A549 treated with CpdA at 1 μM for 4 hours (cell line): ENCODE measurements at places on chromosomes 6 and 20. TPM values are rescaled to one million over a fixed set of nuclear protein-coding genes. Genes with fewer than 3 reads are reported as not detected.

The PLN gene
- not detected in 5 replicates for total RNA-seq

The TRIM40 gene
- total RNA-seq: not detected in 5 replicates

The RGS17 gene
- 5.8 to 7.0 TPM (median 6.4 TPM) in 5 replicates for total RNA-seq

The STMND1 gene
- total RNA-seq: not detected in 5 replicates

The EFCAB8 gene
- total RNA-seq: not detected in 5 replicates

The IL17A gene
- not detected in 5 replicates for total RNA-seq

The KCNQ2 gene
- 0.50 to 0.68 TPM (median 0.60 TPM) in 5 replicates for total RNA-seq

The NKAPL gene
- total RNA-seq: not detected in 5 replicates

The GNRH2 gene
- 0.15 to 0.37 TPM (median 0.20 TPM) in 3 of 5 replicates, not detected in the others for total RNA-seq

The ZSCAN23 gene
- total RNA-seq: not detected in 5 replicates

The EYS gene
- total RNA-seq: 0.08 to 0.14 TPM in 2 of 5 replicates, not detected in the others

The OR5V1 gene
- total RNA-seq: not detected in 5 replicates

The GTF2H4 gene
- 14.2 to 21.3 TPM (median 20.5 TPM) in 5 replicates for total RNA-seq

The SMPDL3A gene
- 2.2 to 2.8 TPM (median 2.5 TPM) in 5 replicates for total RNA-seq

The CD24 gene
- total RNA-seq: 219 to 281 TPM (median 241 TPM) in 5 replicates
